CD4-positive, alpha-beta memory T cell (primary cell): ENCODE measurements at places on chromosomes 2 and 18. TPM values are rescaled to one million over a fixed set of nuclear protein-coding genes. Genes with fewer than 3 reads are reported as not detected.

DNA sequence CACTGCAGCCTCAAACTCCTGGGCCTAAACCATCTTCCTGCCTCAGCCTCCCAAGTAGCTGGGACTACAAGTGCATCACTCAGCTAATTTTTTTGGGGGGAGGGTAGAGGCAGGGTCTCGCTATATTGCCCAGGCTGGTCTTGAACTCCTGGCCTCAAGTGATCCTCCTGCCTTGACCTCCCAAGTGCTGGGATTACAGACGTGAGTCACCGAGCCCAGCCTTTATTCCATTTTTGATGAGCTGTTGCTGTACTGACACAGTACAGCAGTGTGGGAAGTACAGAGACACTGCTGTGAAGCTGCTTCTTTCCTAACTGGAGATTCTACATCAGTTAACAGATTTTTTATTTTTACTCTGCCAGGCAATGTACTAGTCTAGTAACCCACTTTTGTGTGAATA lies 18.8 kb downstream of the PTRHD1 start:
- no peak overlapping the region for H3K4me3 ChIP-seq
- H3K36me3 ChIP-seq: no peaks in the 10 kb centered on the region
- no peaks in the 10 kb centered on the region for H3K4me1 ChIP-seq

DNA sequence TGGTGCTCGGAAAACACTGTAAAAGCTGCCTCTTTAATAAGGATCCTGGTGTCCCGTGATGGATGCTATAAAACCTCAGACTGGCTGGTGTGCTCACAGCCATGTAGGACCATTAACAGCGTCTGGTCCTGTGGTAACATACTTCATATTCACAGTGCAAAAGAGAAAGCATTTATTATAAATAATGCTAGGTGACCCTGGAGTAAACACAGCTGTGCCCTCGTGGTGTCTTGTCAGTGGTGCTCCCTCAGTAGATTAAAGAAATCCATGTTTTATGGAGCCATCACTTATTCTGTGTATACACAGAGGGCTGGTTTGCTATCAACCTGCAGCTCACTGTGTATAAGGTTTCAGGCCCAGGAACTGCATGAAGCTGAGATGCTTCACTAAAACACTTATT lies 106.9 kb downstream of the CDK15 start:
- H3K4me3 ChIP-seq: no peak overlapping the region
- H3K4me1 ChIP-seq: peaks cover 10% of the 10 kb centered on the region
- no peak overlapping the region for H3K27ac ChIP-seq
- DNase-seq: no peak
- no peaks in the 10 kb centered on the region for H3K36me3 ChIP-seq

GRCh38 chr2:212919238-212919637 lies 232.2 kb downstream of the IKZF2 start:
- DNase-seq: no peak
- no peaks in the 10 kb centered on the region for H3K27me3 ChIP-seq
- H3K4me1 ChIP-seq: no peaks in the 10 kb centered on the region
- no peak overlapping the region for H3K4me3 ChIP-seq
- no peaks in the 10 kb centered on the region for H3K36me3 ChIP-seq

GRCh38 chr2:9780368-9781130 lies 62.7 kb upstream of the TAF1B start:
- H3K4me3 ChIP-seq: no peak overlapping the region
- peaks cover 58% of the 10 kb centered on the region for H3K4me1 ChIP-seq
- no peaks in the 10 kb centered on the region for H3K36me3 ChIP-seq
- peak overlapping the region; percentile 89 for H3K27ac ChIP-seq
- no peaks in the 10 kb centered on the region for H3K27me3 ChIP-seq
- DNase-seq: peak; percentile 65

- no peaks in the 10 kb centered on the region for H3K4me1 ChIP-seq
- H3K27me3 ChIP-seq: no peaks in the 10 kb centered on the region
- no peaks in the 10 kb centered on the region for H3K36me3 ChIP-seq
- no peak overlapping the region for H3K27ac ChIP-seq
- no peak overlapping the region for H3K4me3 ChIP-seq
These were observed 63.1 kb downstream of the THNSL2 start for GRCh38 chr2:88233216-88233615.

DNA sequence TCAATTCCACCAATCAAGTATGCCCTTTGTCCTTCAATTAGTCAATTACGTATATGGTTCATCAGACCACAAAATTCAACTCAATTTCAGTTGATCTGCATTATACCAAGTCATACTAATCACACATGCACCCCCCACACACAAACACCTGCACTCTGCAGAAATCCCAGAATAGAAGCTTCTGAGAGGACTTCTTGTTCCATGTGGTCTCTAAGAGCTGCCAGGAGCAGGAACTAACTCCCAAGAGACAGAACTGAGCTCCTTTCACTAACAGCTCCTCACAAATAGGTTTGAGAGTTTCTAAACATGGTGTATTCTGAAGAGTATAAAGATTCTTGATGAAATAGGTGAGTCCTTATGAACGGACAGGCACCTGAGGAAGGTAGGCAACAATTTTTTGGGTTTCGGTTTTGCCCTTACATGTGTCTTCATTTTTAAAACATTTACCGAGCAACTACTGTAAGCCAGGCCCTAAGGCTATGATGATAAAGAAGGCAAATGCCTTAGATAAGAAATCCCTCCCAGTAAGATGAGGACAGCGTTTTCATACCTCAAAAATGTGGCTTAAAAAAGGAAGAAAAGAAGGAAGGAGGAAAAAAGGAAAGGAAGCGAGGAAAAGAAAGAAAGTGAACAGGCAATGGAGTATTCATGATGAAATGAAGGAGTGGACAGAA lies 183.1 kb downstream of the PID1 start:
- H3K27me3 ChIP-seq: no peaks in the 10 kb centered on the region
- no peak for DNase-seq
- no peak overlapping the region for H3K4me3 ChIP-seq
- H3K27ac ChIP-seq: no peak overlapping the region
- no peaks in the 10 kb centered on the region for H3K36me3 ChIP-seq

DNA sequence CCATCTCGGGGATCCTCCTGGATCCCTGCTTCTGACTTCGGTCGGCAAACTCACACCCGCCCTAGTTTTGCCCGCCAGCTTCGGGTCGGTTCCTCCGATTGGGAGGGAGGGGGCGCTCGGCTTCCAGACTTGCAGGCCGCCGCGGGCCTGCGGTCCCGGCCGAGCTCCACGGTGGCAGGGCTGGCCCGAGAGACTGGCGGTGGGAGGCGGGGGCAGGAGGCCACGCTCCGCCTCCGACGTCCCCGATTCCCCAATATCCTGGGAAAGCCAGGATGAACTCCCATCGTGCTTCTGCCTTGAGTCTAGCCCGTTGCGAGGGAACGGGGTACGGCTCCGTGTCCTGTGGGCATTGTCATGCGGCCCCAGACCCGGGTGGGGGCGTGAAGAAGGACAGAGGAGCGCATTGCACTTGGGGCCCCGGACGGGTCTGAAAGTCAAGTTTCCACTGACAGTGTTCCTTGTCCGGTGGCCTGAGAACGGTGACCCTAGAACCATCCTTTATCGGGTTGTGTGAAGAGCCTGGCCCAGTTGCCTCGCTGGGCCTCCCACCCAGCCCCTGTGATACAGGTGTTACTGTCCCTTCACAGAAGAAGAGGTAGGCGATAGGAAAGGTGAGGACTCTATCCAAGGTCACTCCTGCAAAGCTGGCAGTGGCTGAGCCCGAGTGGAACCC lies 2.4 kb upstream of the INHBB start:
- H3K4me3 ChIP-seq: no peak overlapping the region
- no peaks in the 10 kb centered on the region for H3K36me3 ChIP-seq
- peak; percentile 49 for DNase-seq
- H3K4me1 ChIP-seq: peaks cover 29% of the 10 kb centered on the region

DNA sequence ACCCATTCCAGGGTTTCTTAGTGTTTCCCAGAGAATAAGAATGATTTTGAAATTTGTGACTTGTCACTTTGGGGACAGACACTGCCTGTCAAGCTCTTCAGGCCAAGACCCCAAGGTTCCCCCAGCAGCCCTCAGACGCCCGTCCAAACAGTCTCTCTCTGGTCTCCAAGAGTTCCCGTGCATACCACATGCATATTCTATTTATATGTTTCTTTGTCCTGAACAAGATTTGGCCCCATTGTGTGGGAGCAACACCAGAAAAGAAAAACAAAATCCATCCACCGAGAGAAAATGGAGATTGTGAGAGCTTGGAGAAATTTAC lies 52.2 kb upstream of the CTAGE1 start:
- no peaks in the 10 kb centered on the region for H3K27me3 ChIP-seq
- no peaks in the 10 kb centered on the region for H3K4me1 ChIP-seq
- H3K4me3 ChIP-seq: no peak overlapping the region
- DNase-seq: no peak
- no peaks in the 10 kb centered on the region for H3K36me3 ChIP-seq

DNA sequence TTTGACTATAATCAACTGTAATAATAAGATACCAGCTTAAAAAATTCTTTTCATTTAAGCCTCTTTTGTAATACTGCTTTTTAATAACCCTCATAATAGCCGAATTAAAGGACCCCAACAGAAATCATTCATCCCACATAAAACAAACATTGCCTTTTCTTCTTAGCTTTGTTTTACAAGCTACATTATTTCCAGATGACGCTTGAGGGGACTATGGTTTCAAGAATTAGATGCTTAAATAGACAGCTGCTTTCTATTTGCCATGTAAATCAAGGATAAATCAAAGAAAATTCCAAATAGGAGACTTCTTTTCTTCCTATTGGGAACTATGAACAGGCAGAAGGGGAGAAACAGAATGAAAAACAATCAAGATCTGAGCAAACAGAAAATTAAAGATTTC lies 200.7 kb upstream of the SMAD7 start:
- H3K27ac ChIP-seq: no peak overlapping the region
- no peak overlapping the region for H3K4me3 ChIP-seq
- no peaks in the 10 kb centered on the region for H3K4me1 ChIP-seq
- DNase-seq: no peak
- no peaks in the 10 kb centered on the region for H3K27me3 ChIP-seq

DNA sequence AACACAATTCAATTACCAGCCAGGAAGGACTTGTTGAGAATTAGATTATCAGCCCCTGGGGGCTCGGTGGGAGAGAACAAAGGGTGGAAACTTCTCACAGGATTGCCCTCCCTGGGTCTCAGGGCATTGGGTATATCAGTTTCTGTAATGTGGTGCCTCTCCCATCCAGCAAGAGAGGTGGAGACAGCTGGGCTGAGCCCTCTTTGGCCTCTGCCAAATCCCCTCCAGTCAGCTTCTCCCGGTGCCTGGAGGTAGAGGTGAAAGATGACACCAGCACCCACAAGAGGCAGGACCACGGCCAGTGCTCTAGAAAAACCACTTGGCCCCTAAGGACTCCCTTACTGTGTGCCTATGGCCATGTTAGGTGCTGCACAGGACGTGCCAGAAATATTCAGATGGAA lies 179.7 kb downstream of the HAUS1 start:
- no peaks in the 10 kb centered on the region for H3K36me3 ChIP-seq
- H3K27me3 ChIP-seq: no peaks in the 10 kb centered on the region
- H3K4me3 ChIP-seq: no peak overlapping the region
- no peaks in the 10 kb centered on the region for H3K4me1 ChIP-seq
- no peak for DNase-seq
- no peak overlapping the region for H3K27ac ChIP-seq

DNA sequence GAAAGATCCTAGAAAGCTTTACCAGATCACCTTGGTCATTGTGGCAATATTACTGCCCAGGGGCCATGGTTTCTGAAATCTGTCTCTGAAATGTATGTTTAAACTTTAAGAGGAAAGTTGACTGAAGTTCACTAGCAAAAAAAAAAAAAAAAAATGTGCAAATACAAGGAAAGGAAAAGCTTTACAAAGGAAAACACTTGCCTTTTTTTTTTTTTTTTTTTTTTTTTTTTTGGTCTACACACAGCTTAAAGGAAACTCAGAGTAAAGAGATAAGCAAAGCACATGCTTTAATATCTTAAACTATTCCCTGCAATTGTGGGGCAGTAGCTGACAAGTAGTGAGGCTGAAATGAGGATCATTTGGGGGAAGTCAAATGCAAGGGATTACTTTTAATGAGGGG lies 174.2 kb upstream of the EPAS1 start:
- no peaks in the 10 kb centered on the region for H3K4me1 ChIP-seq
- H3K36me3 ChIP-seq: no peaks in the 10 kb centered on the region
- no peaks in the 10 kb centered on the region for H3K27me3 ChIP-seq
- no peak for DNase-seq
- no peak overlapping the region for H3K4me3 ChIP-seq
- no peak overlapping the region for H3K27ac ChIP-seq

- no peak for DNase-seq
- no peak overlapping the region for H3K27ac ChIP-seq
- no peak overlapping the region for H3K4me3 ChIP-seq
- H3K27me3 ChIP-seq: no peaks in the 10 kb centered on the region
These were observed 618.9 kb upstream of the SLC39A10 start for GRCh38 chr2:195038153-195038552.

DNA sequence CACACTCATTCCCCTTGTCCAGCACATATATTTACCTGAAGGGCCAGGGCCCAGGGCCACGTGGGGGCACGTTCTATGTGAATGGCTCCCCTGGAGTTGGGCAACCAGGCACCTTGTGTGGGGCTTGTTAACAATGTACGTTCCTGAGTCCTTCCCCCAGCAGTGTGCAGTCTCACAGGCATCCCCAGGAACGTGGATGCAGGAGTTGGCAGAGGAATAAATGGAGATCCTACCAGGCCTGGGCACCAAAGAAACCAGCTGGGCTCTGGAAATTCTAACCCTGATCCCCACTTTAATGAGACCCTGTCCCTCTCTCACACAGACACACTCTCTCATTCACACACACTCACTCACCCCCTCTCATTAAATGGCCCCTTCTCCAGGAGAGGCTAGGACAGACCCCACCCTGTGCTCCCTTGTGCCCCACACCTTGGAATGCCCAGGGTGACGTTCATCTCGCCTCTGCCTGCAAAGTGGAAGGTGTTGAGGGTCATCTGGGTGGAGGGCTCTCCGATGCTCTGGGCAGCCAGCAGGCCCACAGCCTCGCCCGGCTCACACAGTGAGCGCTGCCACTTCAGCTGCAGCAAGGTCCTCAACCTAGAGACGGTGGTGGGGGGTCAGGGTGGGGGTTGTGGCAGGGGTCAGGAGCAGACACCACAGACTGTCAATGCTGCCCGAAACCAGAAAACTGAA lies 65.6 kb downstream of the POLR1A start:
- no peak overlapping the region for H3K4me3 ChIP-seq
- H3K27me3 ChIP-seq: no peaks in the 10 kb centered on the region
- H3K27ac ChIP-seq: peak overlapping the region; percentile 82

- DNase-seq: no peak
- H3K27ac ChIP-seq: no peak overlapping the region
- H3K36me3 ChIP-seq: no peaks in the 10 kb centered on the region
- H3K4me3 ChIP-seq: no peak overlapping the region
- no peaks in the 10 kb centered on the region for H3K4me1 ChIP-seq
These were observed 1110.3 kb upstream of the KLHL29 start for GRCh38 chr2:22274661-22275060.

The MRPL44 gene
- 45.2 TPM for polyA plus RNA-seq

The SLC14A1 gene
- polyA plus RNA-seq: 1.8 TPM

The KCNS3 gene
- polyA plus RNA-seq: not detected

The ZNF892 gene
- 0.61 TPM for polyA plus RNA-seq

The HAT1 gene
- polyA plus RNA-seq: 75.2 TPM

The MEIS1 gene
- not detected for polyA plus RNA-seq

The SATB2 gene
- not detected for polyA plus RNA-seq

The VPS4B gene
- polyA plus RNA-seq: 48.0 TPM

The RSAD2 gene
- polyA plus RNA-seq: 5.1 TPM

The EN1 gene
- not detected for polyA plus RNA-seq

The UGT1A7 gene
- not detected for polyA plus RNA-seq

The SLC5A7 gene
- polyA plus RNA-seq: not detected

The ARHGAP15 gene
- polyA plus RNA-seq: 524 TPM

The LIMS4 gene
- polyA plus RNA-seq: 4.6 TPM

The COMMD1 gene
- 50.6 TPM for polyA plus RNA-seq

The COL3A1 gene
- polyA plus RNA-seq: not detected
